ENCODE measurements at places on chromosomes 7 and 10.

DNA sequence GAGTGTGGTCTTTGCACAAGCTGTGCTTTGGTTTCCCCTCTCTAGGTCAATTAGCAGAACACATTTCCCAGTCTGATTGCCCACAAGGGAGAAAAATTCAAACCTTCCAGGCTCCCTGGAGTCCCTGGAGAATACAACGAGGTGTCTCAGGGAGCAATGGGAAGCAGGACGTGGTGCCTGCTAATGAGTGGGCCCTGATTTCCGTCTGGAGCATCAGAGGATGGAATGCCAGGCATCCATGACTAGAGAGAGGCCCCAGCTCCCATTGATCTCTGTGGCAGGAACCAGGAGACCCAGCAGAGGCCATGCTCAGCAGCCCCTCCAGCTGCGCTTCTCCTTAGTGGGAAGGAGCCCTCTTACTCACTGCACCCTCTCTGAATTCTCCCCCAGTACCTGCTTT lies 33.2 kb upstream of the TLX1 start:
- DNase-seq, result no peak

GRCh38 chr7:98365863-98366561 lies 34.9 kb downstream of the BAIAP2L1 start:
- DNase-seq, result no peak

DNA sequence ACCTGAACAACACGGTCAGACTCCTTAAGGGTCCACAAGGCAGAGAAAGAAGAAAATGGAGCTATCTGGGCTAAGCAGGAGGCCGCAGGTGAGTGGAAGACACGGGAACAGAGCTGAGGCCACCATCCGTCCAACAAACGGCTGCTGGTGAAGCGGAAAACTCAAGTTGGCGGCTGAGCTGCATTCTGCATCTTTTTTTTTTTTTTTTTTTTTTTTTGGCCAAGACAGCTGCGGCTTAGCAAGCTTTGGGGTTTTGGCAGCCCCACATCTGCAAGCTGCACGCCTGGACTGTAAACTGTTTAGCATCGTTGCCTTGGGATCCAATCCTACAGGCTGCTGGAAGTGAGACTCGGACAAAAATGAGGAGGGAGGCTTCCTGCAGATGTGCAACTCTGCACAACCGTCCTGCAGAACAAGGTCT lies 37.4 kb downstream of the RGS10 start:
- DNase-seq, result no peak

GRCh38 chr7:12865593-12865992 lies 178.2 kb downstream of the ARL4A start:
- DNase-seq, result no peak

- no peak for DNase-seq
Measured at GRCh38 chr7:128874140-128875031, 11.7 kb downstream of the ATP6V1F start.

DNA sequence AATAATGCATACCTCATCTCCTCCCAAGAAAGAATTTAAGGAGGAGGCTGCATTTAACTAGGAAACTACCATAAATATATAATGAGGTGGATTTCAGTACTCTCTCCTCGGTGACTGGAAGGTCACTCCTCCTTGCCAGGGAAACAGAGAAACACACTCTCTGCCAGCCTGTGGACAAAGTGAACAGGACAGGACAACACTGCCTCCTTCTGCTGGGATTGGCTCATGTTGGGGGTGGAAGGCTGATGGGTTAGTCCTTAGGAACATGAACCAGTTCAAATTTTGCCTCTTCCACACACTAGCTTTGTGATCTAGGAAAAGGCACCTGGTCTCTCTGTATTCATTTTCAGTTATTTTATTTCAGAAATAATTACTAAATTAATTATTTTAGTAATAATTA lies 50.6 kb upstream of the STEAP4 start:
- peak; percentile 21 for DNase-seq

DNA sequence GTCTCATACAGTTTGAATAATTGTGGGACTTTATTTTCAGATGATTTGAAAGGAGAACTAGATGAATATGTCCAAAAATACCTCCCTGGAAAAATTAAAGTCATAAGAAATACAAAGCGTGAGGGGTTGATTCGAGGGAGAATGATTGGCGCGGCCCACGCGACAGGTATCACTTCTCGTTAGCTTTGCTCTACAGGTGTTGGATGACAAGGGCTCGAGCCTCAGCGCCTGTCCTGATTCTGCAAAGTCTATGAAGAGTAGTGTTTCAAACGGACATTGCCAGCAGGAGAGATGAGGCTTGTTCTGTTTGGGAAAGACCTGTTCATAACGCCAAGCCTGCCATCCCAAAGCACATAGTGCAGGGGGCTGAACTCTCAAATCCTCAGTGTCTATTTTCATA lies 79.7 kb downstream of the GALNT11 start:
- no peak for DNase-seq

Measured in RPMI8226 (cell line).